ENCODE measurements at places on chromosomes 16 and 17.
A peak's percentile ranks its signal among the peaks of the same experiment; 100 is the strongest.

DNA sequence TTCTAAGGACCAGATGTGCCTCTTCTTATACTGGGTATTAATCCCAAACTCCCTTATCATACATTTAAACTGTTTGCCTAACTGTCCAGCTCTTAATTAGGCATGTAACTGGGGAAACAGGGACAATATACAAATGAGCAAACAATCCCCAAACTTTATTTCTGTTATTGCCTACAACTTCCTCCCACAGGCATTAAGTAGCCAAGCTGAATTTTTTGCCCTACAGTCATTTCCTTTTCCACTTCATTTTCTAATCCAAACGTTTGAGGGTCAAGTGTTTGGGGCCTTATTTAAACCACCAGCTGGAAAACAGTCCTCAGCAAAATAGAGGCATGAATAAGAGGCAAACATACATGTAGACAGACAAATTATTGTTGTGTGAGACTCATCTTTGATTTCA, 77.4 kb upstream of the CCL2 start:
- DNase-seq = no peak

DNA sequence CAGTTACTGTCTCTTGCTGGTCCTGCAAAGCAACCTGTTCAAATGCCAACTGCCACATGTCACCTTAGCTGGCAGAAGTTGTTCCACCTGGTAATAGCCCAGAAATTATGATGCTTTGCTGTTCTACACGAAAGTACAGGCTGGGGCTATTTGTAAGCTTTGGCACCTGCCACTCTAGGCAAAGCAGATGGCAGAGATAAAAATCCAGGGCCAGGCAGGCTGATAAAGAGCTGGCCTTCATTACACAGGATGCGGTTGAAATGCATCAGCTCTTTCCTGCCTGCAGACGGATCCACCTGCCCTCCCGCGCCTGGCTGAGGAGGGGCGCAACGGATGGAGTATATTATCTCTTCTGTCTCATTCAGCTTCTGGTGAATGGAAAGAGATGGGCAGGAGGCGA, 29.3 kb upstream of the KDM8 start:
- peak; percentile 54 for DNase-seq

GRCh38 chr17:48523010-48523409, 7.8 kb downstream of the HOXB1 start:
- DNase-seq = no peak

GRCh38 chr17:44069974-44070454, 521 bp upstream of the G6PC3 start:
- DNase-seq = no peak

- no peak for DNase-seq
These were observed 573.4 kb downstream of the CDH13 start for GRCh38 chr16:83200005-83200779.

- no peak for DNase-seq
These were observed 85.5 kb downstream of the SSH2 start for GRCh38 chr17:29844339-29845048.

- no peak for DNase-seq
These were observed 180.7 kb downstream of the MAP2K4 start for GRCh38 chr17:12201294-12201880.

- peak; percentile 82 for DNase-seq
These were observed 1.5 kb downstream of the COL1A1 start for GRCh38 chr17:50199803-50200456.

DNA sequence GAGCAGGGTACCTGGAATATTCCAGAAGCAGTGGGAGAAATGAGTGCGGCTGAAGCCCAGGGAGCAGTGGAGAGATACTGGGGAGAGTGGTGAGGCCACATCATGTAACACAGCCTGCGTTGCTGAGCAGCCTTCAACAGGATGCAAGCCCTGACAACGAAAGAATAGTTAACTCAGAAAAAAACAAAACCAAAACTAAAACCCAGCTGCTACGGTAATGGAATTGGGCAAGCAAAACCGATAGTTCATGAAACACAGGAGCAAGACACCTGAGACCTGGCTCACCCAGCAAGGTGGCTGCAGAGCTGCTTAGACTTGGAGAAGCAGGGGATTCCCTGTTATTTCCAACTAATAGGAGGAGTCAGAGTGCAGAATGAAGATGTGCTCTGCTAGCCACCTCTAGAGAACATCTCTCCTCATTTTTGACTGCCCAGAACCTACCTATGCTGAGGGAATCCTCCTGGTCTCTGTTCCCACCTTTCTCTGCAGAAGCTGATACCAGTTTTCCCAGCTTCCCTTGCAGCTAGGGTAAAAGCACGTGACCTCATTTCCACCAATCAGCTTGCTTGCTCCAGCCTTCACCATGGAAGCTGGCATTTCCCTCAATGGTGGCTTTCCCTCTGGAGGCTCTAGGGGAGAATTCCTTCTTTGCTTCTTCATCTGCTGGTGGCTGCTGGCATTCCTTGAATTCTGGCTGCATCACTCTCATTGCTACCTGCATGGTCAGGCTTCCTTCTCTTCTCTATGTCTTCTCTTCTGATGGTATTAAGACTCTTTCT, 59.4 kb upstream of the XYLT1 start:
- DNase-seq = peak; percentile 50

GRCh38 chr17:12627177-12627629, 38.5 kb upstream of the MYOCD start:
- no peak for DNase-seq

- no peak for DNase-seq
These were observed 666.6 kb downstream of the CDH11 start for GRCh38 chr16:64455275-64455674.

DNA sequence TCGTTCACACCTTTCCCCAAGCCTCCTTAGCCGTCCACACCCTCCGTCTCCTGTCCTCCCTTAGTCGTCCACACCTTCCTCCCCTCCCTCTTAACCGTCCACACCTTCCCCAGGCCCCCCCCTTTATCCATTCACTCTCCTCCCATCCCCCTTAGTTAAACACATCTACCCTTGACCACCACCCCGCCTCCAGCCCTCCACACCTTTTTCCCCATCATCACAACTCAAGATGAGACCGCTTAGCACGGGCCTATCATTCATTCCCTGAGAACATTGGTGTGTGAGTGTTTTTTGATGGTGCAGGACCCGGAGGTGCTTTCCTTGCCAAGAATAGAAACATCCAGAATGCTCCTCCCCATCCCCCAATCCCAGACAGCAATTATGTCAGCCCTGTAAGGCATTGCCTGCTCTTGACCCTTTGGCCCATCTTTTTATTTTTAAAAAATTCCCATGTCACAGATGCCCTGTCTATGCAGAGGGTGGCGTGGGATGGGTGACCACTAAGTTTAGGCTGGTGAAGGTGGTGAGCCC, 1.4 kb downstream of the TENT4B start:
- peak; percentile 6 for DNase-seq

GRCh38 chr17:77454242-77455095, 313.7 kb downstream of the SEC14L1 start:
- DNase-seq = no peak

- DNase-seq = no peak
These were observed 1.8 kb downstream of the SNTB2 start for GRCh38 chr16:69188716-69189115.

DNA sequence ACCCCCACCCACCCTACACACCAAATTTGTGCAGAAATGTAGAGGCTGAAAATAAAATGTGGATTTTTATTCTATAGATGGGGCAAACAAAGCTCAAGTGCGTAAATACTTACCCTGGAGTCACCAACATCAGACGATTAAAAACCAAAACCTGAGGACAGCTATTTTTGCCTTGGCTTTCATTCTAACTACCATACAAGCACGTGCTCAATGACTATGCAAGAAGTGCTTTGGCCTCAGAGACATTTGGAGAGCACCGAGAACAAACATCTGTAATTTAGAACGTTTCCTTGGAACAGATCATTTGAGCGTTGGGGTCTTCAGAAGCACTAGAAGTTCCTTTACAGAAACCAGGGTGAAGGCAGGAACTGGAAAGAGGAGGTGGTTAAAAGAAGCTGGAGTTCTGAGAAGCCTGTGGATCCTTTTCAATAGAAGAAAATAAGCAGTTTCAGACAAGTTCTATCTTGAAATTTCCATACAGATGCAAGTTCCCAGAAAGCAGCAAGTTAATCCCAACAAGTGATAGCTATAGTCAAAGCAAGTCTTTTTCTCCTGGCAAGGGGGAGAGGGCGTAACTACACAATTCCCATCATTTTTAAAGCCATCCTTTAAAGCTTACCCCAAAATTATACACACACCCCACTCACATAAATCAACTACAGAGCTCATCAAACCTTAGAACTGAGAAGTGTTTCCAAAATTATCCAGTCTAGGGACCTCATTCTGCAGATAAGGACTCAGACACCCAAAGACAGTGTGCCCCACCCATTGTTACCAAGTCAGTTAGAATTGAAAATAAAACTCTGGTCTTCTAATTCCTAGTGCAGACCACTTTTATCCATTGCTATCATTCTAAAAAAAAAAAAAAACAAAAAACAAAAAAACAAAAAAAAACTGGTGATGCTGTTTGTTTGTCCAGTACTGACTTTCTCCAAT, 29.6 kb upstream of the CDRT4 start:
- no peak for DNase-seq

DNA sequence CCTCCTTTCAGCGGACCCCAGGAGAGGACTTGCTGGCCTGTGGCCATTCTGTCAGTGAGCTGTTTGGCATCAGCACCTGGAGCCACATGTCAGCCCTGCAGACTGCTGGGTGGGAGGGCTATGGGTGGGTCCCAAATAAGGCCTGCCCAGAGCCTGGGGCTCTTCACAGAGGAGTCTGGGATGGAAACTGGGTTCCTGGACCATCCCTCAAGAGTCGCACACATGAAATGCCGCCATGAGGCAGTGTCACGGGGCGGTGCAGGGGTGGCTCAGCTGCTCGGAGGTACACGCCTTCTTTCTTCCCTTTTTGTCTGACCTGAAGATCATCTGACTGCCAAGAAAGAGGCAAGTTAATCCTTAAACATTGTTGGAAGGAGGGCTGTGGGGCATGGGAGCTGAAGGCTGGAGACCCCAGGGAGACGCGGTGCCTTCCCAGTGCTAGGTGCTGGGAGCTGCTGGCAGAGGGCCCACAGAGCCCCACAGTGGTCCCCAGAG, 14.8 kb downstream of the MPRIP start:
- no peak for DNase-seq

- DNase-seq = no peak
These were observed 34.9 kb upstream of the DHX40 start for GRCh38 chr17:59530531-59530930.

DNA sequence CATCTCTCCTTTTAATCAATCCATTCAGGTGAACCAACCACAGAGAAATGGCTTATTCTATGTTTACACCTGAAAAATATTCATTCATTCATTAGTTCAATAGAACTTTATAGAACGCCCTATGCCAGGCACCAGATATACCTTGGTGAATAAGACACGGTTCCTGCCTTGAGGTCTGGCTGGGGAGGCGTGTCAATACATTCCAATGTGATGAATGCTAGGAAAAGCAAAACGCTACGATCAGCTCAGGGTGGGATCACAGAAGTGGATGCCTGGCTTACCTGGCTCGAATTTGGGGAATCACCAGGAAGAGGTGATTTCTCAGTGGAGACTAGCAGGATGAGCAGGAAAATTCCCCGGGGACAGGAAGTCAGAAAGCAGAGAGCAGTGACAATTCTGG, 17.5 kb upstream of the WFIKKN2 start:
- no peak for DNase-seq

DNA sequence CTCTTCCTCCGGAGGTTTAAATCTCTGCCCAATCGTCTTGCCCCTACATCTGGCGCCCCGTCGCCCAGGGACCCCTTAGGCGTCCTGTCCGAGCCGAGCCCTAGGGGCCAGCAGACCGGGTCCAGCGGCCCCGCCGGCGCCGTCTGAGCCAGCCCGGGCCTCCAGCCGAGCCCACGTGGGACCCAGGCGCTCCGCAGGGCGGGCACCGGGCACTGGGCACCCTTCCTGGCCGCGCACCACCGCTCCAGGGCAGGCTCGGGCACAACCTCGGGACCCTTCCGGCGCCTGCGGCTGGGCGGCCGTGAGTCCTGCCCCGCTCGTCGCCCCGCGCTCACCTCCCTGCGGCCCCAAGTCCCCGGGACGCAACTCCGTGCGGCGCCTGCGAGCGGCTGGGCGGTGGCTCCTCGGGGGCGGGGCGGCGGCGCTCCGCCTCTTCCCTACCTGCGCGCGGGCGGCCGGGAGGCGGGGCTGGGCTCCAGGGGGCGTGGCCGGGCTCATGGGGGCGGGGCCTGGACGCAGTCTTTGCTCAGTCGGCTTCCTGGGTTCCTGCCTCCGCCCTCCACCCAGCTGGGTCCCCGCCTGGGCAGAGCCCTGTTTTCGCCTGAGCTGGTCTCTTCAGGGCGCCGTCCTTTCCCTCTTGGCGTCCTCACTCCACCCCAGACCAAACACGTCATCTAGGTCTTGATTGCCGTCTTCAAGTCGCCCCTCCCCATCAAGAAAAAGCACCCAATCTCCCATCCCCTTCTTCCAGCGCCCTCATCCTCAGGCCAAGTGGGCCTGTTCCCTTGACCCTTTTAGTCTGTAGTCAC, at the start of gene RHBDF2:
TSS of gene RHBDF2 (minus strand) at position 406 of the 809 bp plus-strand sequence. CDS start 19,899 bp downstream, outside the sequence.
- DNase-seq = peak; percentile 96

Measured in CD4-positive, alpha-beta T cell treated with Interleukin-1 beta for 1 hour (primary cell).